SJCRH30 (cell line): ENCODE measurements at places on chromosomes 5 and 9. TPM values are rescaled to one million over a fixed set of nuclear protein-coding genes. Genes with fewer than 3 reads are reported as not detected.

- H3K36me3 ChIP-seq = no peaks in the 10 kb centered on the region
- no peak for DNase-seq
- H3K27ac ChIP-seq = no peak overlapping the region
- H3K4me3 ChIP-seq = no peak overlapping the region
- no peaks in the 10 kb centered on the region for H3K27me3 ChIP-seq
- H3K4me1 ChIP-seq = no peaks in the 10 kb centered on the region
Observed at GRCh38 chr5:10360686-10361085, 7.2 kb downstream of the MARCHF6 start.

DNA sequence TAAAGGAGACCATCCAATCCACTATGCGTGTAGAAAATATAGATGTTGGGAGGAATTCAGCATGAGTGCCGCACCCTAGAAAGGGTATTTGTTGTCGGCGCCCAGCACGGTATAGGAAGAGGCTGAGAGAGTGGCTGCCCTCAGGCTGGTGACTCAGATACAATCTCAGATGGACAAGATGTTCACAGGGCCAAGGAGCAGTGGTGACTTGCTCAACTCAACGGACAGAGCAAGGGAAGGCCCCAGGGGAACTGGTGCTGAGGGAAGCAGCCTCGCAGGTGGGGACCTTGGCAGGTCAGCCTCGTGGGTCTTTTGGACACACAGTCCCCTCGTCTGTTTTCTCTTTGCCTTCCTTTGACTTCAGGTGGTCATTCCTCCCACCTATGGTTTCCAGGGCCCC, 28.0 kb upstream of the IRX2 start:
- no peaks in the 10 kb centered on the region for H3K27me3 ChIP-seq
- no peak overlapping the region for H3K4me3 ChIP-seq
- DNase-seq = no peak

GRCh38 chr5:137400571-137400970, 98.6 kb downstream of the SPOCK1 start:
- H3K36me3 ChIP-seq = no peaks in the 10 kb centered on the region
- no peaks in the 10 kb centered on the region for H3K4me1 ChIP-seq
- no peak overlapping the region for H3K4me3 ChIP-seq
- DNase-seq = no peak
- no peaks in the 10 kb centered on the region for H3K27me3 ChIP-seq

DNA sequence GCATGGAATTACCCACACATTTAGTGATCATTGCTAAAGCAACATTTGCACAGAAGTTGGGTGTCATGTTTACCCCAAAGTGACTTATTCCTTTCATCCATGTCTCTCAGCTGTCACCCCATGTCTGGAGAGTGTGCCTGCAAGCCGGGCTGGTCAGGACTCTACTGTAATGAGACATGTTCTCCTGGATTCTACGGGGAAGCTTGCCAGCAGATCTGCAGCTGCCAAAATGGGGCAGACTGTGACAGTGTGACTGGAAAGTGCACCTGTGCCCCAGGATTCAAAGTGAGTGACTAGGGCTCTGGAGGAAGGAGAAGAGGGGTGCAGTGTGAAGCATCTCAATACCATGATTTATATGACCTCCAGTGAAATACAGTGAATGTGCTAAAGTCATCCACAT, 99.9 kb upstream of the PRRC1 start:
- peaks cover 48% of the 10 kb centered on the region for H3K4me1 ChIP-seq
- no peaks in the 10 kb centered on the region for H3K27me3 ChIP-seq
- DNase-seq = peak; percentile 97
- H3K4me3 ChIP-seq = no peak overlapping the region

DNA sequence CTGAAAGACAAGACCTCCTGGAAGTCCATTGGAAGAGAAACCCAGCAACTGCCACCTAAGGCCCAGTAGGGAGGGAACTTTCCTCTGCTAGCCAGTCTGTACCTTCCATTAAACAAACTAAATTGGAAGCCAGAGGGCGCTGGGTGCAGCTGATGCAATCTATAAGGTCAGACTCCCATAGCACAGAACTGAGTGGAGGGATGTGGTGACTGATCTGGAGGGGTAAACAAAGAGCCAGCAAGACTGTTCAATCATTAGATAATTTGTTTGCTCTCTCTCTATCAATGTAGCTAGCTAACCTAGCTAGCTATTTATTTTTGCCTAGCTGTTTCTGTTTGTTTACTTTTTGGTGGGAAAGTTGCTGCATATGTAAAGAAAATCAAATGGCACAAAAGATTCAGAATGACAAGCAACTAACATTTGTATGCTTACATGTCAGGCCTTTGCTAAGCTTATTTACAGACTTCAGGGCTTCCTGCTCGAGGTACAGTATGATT, 291.8 kb upstream of the DAB2 start:
- no peak overlapping the region for H3K27ac ChIP-seq
- H3K36me3 ChIP-seq = no peaks in the 10 kb centered on the region
- H3K4me3 ChIP-seq = no peak overlapping the region
- H3K27me3 ChIP-seq = no peaks in the 10 kb centered on the region
- H3K4me1 ChIP-seq = peaks cover 6% of the 10 kb centered on the region; the same call in 1 of the 2 replicates

DNA sequence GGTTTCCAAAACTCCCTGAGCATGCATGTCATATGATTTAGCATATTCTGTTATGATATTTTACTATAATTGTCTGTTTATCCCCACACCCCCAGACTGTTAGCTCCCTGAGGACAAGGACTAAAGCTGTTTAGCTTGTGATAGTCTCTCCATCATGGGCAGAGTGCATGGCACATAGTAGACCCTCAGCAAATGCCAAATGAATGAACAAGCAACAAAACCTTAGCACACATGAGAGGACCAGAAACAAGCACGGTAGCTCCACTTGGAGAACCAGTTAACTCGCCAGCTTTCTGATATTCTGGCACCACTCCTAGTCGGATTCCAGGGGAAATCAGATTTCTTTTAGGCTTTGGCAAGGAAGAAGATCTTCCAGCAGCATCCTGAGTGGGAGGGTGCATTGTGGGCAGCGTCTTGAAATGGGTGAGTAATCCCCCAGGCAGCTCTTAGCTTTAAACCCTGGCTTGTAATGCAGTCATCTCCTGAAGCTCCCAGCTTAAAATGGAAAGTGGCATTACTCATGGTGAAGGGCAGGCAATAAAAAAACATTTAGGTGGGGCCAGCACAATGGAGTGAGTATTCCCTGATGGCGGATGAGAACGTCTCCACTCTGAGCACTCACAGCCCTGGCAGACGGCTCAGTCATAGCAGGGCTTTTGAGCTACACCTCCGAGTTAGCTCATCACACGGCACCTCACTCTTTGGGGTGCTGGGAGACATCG, 41.1 kb downstream of the FGF1 start:
- no peak overlapping the region for H3K4me3 ChIP-seq
- no peaks in the 10 kb centered on the region for H3K36me3 ChIP-seq
- DNase-seq = no peak
- no peaks in the 10 kb centered on the region for H3K27me3 ChIP-seq
- no peaks in the 10 kb centered on the region for H3K4me1 ChIP-seq
- no peak overlapping the region for H3K27ac ChIP-seq

DNA sequence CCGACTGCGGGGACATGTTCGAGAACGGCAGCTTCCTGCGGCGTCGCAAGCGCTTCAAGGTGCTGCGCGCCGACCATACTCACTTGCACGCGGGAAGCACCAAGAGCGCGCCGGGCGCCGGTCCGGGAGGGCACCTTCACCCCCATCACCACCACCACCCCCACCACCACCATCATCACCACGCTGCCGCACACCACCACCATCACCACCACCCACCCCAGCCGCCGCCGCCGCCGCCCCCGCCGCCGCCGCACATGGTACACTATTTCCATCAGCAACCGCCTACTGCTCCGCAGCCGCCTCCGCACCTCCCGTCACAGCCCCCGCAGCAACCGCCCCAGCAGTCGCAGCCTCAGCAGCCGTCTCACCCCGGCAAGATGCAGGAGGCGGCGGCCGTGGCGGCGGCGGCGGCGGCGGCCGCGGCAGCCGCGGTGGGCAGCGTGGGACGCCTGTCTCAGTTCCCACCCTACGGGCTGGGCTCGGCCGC, 514 bp downstream of the FOXB2 start:
- H3K36me3 ChIP-seq = no peaks in the 10 kb centered on the region
- no peak overlapping the region for H3K27ac ChIP-seq
- no peak for DNase-seq
- no peak overlapping the region for H3K4me3 ChIP-seq

- peaks cover 5% of the 10 kb centered on the region; the same call in 1 of the 2 replicates for H3K27me3 ChIP-seq
- DNase-seq = no peak
- peaks cover 6% of the 10 kb centered on the region for H3K4me1 ChIP-seq
Observed at GRCh38 chr9:121816845-121817450, 165.5 kb downstream of the DAB2IP start.

GRCh38 chr5:82975812-82976211, 101.4 kb downstream of the TMEM167A start:
- no peak overlapping the region for H3K4me3 ChIP-seq
- no peaks in the 10 kb centered on the region for H3K4me1 ChIP-seq
- no peak for DNase-seq
- no peaks in the 10 kb centered on the region for H3K36me3 ChIP-seq

- H3K4me3 ChIP-seq = no peak overlapping the region
- no peak overlapping the region for H3K27ac ChIP-seq
- H3K36me3 ChIP-seq = no peaks in the 10 kb centered on the region
- no peak for DNase-seq
- no peaks in the 10 kb centered on the region for H3K27me3 ChIP-seq
- peaks cover 7% of the 10 kb centered on the region for H3K4me1 ChIP-seq
Observed at GRCh38 chr5:73674669-73675004, 48.6 kb downstream of the ARHGEF28 start.

DNA sequence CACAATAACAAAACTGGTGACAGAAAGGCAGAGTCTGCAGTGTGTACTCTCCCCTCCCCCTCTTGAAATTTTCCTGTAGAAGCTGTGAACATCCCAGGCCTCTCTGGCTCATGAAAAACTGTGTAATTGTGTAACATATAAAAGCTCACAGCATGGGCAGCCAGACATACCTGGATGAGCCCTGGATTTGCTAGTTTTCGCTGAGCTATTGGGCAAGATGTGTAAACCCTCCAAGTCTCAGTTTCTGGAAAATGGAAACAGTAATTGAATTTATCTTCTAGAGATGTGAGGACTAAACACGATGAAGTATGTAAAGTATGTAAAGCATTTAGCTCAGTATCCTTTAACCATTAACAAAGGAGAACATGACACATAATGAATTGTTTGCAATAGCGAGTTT, 143.2 kb upstream of the ANKH start:
- H3K27ac ChIP-seq = no peak overlapping the region
- no peaks in the 10 kb centered on the region for H3K36me3 ChIP-seq
- no peaks in the 10 kb centered on the region for H3K27me3 ChIP-seq
- no peak for DNase-seq
- no peaks in the 10 kb centered on the region; the same call in 1 of the 2 replicates for H3K4me1 ChIP-seq

- H3K27ac ChIP-seq = no peak overlapping the region
- no peaks in the 10 kb centered on the region for H3K36me3 ChIP-seq
- no peaks in the 10 kb centered on the region for H3K4me1 ChIP-seq
- no peak for DNase-seq
- no peaks in the 10 kb centered on the region for H3K27me3 ChIP-seq
Observed at GRCh38 chr5:77312413-77312812, 101.9 kb downstream of the PDE8B start.

GRCh38 chr9:18149471-18150011, 324.4 kb upstream of the ADAMTSL1 start:
- H3K4me1 ChIP-seq = no peaks in the 10 kb centered on the region
- no peaks in the 10 kb centered on the region for H3K27me3 ChIP-seq
- no peak overlapping the region for H3K4me3 ChIP-seq
- no peak for DNase-seq
- no peaks in the 10 kb centered on the region for H3K36me3 ChIP-seq
- no peak overlapping the region for H3K27ac ChIP-seq

GRCh38 chr9:90724112-90724511, 77.5 kb upstream of the SYK start:
- no peak overlapping the region for H3K27ac ChIP-seq
- no peaks in the 10 kb centered on the region for H3K4me1 ChIP-seq
- no peaks in the 10 kb centered on the region for H3K27me3 ChIP-seq
- H3K36me3 ChIP-seq = no peaks in the 10 kb centered on the region

DNA sequence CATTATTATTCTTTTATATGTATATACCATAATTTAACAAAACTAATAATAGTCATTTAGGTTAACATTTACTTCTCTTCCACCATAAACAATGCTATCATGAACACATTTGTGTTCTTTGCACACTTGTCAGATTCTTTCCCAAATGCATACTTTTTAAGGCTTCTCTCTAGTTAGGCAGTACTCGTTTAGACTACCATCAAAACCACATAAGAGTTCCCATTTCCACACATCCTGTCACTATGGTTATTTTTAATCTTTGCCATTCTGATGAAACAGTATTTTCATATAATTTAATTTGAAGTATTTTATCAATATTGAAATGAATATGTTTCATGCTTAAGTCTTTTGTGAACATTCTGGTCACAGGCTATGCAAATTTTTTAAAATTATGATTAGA, 15.1 kb downstream of the DROSHA start:
- H3K27ac ChIP-seq = no peak overlapping the region
- peaks cover 73% of the 10 kb centered on the region for H3K36me3 ChIP-seq
- no peak for DNase-seq
- H3K27me3 ChIP-seq = no peaks in the 10 kb centered on the region
- no peaks in the 10 kb centered on the region for H3K4me1 ChIP-seq
- no peak overlapping the region for H3K4me3 ChIP-seq

DNA sequence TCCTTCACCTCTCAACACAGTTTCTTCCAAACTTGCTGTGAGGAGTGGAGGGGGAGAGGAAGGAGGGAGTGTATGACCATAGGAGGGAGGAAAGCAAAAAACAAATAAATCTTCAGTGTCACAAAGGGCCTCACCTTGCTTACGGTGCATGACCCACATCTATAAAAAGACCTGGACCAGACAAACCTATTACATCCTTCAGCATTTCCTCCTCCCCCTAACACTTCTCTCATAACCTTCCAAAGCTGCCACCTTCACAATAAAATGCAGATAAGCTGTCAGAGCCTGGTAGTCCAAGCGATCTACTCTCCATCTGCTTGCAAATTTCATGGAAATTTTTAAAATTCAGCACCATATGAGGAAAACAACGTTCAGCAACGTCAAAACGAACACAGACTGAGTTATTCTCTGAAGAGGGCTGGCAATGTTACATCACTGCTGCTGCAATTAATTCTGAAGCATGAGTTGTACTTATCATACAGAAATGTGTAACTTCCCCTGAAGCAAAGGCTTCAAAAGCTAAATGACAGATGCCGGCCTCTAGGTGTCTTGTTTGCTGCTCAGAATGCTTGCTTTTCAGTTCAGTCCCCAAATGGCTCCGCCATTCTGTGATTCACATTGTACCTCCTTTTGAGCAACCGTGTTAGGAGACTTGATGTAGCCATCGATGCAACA, 62.9 kb downstream of the EFNA5 start:
- no peak overlapping the region for H3K4me3 ChIP-seq
- peaks cover 30% of the 10 kb centered on the region for H3K4me1 ChIP-seq
- H3K36me3 ChIP-seq = no peaks in the 10 kb centered on the region
- H3K27me3 ChIP-seq = no peaks in the 10 kb centered on the region
- no peak overlapping the region for H3K27ac ChIP-seq

GRCh38 chr5:32506201-32506661, 61.7 kb upstream of the ZFR start:
- H3K27ac ChIP-seq = peak overlapping the region; percentile 81
- H3K27me3 ChIP-seq = no peaks in the 10 kb centered on the region
- DNase-seq = peak; percentile 36
- peaks cover 40% of the 10 kb centered on the region for H3K4me1 ChIP-seq
- peak overlapping the region; percentile 30 for H3K4me3 ChIP-seq

- no peaks in the 10 kb centered on the region for H3K27me3 ChIP-seq
- no peak overlapping the region for H3K4me3 ChIP-seq
- DNase-seq = no peak
- H3K36me3 ChIP-seq = no peaks in the 10 kb centered on the region
- no peak overlapping the region for H3K27ac ChIP-seq
Observed at GRCh38 chr5:111439473-111440075, 72.8 kb downstream of the STARD4 start.

Gene ARHGEF39
- 10.5 and 11.9 TPM in 2 replicates for total RNA-seq

Gene AGXT2
- total RNA-seq = not detected in 2 replicates

Gene NFX1
- total RNA-seq = 22.2 and 22.6 TPM in 2 replicates

Gene IARS1
- 248 and 274 TPM in 2 replicates for total RNA-seq

Gene SLC34A3
- total RNA-seq = 0.06 TPM in 1 of 2 replicates, not detected in the other

Gene SLC46A2
- total RNA-seq = not detected in 2 replicates

Gene C9
- total RNA-seq = not detected in 2 replicates

Gene UBE2QL1
- total RNA-seq = 0.02 TPM in 1 of 2 replicates, not detected in the other

Gene TMEM232
- 0.97 and 1.7 TPM in 2 replicates for total RNA-seq
